Keratinocyte (primary cell): ENCODE measurements at places on chromosomes 2 and 18. TPM values are rescaled to one million over a fixed set of nuclear protein-coding genes. Genes with fewer than 3 reads are reported as not detected.

DNA sequence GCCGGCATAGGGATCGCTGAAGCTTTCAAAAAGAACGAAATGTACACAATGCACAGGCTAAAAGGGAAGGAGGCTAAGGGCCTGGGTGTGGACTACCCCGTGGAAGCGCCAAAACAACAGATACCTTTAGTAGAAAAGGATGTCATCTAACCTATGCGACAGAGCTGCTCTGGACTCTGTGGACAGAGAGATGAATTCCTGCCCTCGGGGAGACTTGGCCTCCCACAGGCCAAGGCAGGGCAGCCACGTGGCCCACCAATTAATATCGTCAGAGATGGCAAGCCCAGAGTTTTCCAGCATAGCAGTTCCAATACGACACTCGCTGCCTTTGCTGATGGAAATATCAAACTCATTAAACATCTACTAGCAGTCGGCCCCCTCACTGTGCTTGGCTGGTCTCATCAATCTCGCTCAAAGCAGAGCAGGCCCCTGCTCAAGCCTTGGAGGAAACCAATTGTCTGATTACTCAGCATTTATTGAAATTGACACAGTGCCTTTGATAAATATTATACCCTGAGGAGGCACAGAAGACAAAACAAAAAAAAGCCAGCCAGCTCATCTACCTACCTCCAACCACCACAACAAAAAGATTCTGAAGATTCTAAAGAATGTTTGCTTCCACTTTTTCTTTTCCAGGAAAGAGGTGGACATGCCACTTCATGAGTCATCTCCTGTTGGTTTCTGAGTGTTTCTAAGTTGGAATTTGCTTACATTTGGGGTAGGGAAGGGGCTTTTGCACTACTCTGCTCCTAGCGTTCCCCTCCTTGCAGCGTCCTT, 79.0 kb upstream of the ACAA2 start:
- DNase-seq: no peak

FRZB gene
- polyA plus RNA-seq: 0.05 TPM in 2 of 3 replicates, not detected in the other

TNS1 gene
- polyA plus RNA-seq: 1.7 to 2.9 TPM (median 2.5 TPM) in 3 replicates

- no peak for DNase-seq
Measured at GRCh38 chr2:218125626-218126080, at the start of gene CXCR2. Gene CXCR2, plus strand, starts transcription at chr2:218126028. Its CDS starts 8,774 bp downstream, at chr2:218134802.

CRYBA2 gene
- not detected in 3 replicates for polyA plus RNA-seq

DNA sequence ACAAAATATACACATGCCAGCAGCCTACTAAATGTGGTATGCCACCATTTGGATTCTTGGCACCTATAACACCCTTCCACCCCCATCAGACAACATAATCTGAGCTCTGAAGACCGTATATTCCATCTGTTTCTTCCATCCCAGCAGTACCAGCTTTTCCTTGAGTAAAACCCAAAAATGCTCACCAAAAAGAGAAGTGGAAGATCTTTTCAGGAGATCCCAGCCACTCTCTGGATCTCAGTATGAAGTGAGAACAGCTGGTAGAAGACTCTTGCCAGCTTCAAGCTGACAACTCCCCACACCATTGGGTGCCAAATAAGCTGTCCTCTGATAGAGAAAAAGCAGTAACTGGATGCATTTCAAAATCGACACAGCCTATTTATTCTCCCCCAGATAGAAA, 22.6 kb downstream of the REG1B start:
- DNase-seq: no peak

LYPD6B gene
- 17.0 to 30.8 TPM (median 24.7 TPM) in 3 replicates for polyA plus RNA-seq

- no peak for DNase-seq
Measured at GRCh38 chr18:80006724-80007123, 18.4 kb upstream of the TXNL4A start.

DNA sequence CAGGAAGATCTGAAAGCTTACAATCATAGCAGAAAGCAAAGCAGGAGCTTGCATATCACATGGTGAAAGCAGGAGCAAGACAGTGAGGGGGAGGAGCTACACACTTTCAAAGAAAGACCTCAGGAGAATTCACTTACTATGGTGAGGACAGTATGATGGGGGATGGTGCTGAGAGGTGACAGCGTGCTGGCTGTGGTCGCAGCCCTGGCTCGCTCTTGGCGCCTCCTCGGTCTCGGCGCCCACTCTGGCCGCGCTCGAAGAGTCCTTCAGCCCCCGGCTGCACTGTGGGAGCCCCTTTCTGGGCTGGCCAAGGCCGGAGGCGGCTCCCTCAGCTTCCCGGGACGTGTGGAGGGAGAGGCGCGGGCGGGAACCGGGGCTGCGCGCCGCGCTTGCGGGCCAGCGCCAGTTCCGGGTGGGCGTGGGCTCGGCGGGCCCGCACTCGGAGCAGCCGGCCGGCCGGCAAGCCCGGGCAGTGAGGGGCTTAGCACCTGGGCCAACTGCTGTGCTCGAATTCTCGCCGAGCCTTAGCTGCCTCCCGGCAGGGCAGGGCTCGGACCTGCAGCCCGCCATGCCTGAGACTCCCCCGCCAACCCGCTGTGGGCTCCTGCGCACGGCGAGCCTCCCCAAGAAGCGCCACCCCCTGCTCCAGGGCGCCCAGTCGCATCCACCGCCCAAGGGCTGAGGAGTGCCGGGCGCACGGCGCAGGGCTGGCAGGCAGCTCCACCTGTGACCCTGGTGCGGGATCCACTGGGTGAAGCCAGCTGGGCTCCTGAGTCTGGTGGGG, 131.9 kb upstream of the SPATS2L start:
- no peak for DNase-seq

PMAIP1 gene
- polyA plus RNA-seq: 24.1 to 49.1 TPM (median 31.8 TPM) in 3 replicates

DNA sequence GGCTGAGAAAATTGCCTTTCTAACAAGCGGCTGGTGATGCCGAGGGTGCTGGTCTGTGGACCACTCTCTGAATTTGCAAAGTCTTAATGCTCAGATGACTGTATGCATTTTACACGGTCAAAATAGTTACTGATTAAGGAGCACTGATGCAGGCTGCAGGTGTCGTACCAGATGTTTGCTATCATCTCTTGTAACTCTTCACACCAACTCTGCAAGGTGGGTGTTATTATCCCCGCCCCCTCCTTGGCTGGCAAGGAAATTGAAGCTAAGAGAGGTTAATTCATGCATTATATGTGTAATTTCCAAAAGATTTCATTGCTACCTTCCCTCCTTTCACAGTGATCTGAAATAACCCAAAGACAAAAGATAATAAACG, 13.0 kb upstream of the LBH start:
- DNase-seq: no peak

DNA sequence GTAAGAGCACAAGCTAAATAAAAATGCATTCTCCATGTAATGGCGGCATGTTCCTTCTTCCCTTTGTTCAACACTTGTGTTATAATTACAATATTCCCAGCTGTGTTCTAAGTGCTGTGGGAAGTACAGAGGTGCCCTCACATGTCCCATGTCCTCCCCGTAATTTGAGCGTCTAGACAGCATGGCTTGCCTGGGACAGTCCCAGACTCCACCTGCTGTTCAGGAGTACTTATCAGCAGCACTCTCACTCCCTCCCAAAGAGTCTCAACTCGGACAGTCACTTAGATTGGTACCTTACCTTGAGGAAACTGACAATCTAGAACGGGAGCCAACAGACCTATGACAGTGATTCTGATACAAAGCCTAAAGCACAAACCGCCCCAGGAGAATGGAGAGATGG, 370.5 kb downstream of the EIPR1 start:
- DNase-seq: no peak

GRCh38 chr2:39334529-39334928, 90.8 kb upstream of the CDKL4 start:
- no peak for DNase-seq

DNA sequence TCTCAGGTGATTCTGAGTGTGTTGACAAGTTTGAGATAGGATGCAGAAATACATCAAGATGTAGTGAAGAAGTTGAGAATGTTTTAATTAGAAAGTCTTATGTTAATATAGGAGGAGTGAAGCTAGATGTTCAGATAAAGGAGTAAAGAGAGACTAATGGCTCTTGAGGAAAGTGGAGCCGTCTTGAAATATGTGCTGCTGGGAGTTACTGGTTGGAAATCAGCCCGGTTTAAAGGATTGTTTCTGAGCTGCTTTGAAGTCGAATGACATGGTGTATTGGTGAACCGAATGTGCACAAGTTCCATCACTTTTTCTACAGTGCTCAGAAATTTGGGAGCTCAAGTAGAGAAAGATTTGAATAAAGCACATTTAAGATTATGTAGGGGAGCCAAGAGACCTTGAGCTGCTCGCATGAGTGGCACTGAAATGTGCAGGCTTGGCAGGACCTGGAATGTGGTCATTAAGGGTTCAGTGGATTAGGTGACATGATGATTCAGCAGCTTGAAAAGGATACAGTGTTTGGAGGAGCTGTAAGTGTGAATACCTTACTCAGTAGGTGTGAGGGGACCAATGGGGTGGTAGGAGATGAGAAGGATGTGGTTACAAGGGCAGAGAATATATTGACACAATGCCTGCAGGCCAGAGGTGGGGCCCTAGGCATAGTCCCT, 68.6 kb downstream of the CAB39 start:
- peak; percentile 68 for DNase-seq
